ENCODE measurements at places on chromosomes 1 and 21.

DNA sequence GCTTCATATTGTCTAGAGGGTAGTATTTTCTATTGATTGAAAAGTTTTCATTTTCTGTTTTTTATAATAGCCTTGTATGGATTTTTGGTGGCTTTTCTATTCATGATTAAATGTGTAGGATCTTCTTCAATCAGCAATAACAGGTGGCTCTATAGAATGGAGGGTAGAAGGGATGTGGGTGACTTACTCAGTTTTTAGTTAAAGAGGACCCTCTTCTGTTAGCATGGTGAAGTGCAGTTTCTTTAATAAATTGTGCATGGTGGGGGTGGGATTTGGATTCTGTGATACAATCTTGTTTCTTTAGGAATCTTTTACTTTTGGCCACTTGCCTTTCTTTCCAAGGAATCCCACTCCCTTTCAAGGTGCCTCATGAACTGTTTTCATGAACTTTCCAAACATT is 64.7 kb downstream of the SLC35A3 start:
- DNase-seq, result no peak

DNA sequence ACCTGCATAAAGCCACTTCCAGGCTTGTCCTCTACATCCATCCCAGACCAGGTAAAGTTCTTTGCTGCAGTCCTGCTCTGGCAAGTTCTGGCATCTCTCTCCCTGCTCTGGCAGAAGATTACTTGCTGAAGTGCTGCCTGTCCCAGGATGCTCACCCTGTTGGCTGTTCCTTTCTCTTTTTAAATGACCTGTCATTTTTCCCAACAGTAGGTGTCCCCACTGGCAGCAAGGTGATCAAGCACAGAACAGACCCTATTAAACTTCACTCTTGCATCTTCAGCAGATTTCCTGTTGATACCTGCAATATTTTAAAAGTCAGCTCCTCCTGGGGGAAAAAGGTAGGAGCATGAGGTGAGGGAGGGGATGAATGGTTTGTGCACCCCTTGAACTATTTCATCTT is 332.6 kb downstream of the PBX1 start:
- no peak for DNase-seq

- DNase-seq, result no peak
Observed at GRCh38 chr1:96409087-96409486, 312.5 kb upstream of the PTBP2 start.

DNA sequence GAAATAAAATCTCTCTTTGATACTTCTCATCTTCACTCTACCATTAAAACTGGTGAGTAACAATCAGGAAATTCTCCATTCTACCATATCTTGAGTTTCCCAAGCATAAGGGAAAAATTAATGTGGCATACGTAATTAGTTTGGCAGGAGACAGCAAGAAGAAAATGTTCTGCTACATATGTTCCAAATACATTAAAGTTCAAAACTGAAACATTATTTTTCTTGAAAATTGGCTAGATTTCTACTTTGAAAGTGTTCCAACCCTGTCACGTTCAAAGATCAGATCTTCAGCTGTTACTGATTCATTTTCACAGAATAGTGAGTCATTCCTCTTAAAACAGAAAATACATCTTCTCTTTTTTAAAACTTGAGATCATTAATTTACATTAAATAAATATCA is 48.5 kb downstream of the PIGK start:
- DNase-seq, result no peak

- no peak for DNase-seq
Observed at GRCh38 chr1:183139281-183139942, 46.7 kb upstream of the LAMC2 start.

DNA sequence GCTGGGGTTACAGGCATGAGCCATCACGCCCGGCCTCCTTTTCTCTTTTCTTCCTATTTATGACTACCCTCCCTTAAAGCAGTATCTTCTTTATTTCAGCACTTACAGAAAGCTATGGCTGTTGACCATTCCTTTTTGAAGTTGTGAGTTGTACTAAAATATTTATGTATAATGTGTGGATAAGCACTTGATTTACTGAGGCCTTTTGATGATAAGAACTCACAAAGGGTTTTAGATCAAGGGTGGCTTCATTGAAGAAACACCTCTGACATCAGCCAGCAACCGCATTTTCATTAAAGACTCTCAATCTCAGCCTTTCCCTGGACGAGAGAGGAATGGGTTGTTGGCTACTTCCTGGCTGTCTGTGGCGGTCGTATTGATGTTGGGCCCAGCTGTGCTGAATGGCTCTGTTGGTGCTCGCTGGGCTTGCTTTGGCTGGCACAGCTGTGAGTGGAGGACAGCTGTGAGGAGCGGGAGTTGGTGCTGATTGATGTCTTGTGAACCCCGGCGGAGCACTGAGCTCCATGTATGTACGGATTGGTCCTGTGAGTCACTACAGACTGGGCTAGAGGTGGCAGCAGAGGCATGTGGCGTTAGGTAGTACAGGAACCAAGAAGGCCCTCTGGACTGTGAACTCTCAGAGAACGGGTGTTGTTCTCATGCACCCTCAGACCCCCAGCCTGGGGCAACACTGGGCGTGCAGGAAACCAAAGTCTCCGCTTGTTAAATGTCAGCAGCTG is 208.8 kb downstream of the KIF26B start:
- no peak for DNase-seq

All from Peyer's patch (tissue), 4 donors.